Activated CD4-positive, alpha-beta T cell treated with anti-CD3 and anti-CD28 coated beads, Interleukin-2, Interleukin-4, amounts not matched to agents 100 ng/mL and 50 ng/mL, durations not matched to agents 16 hours and 8 hours (primary cell): ENCODE measurements at places on chromosomes 3 and 15.
A peak's percentile ranks its signal among the peaks of the same experiment; 100 is the strongest.

DNA sequence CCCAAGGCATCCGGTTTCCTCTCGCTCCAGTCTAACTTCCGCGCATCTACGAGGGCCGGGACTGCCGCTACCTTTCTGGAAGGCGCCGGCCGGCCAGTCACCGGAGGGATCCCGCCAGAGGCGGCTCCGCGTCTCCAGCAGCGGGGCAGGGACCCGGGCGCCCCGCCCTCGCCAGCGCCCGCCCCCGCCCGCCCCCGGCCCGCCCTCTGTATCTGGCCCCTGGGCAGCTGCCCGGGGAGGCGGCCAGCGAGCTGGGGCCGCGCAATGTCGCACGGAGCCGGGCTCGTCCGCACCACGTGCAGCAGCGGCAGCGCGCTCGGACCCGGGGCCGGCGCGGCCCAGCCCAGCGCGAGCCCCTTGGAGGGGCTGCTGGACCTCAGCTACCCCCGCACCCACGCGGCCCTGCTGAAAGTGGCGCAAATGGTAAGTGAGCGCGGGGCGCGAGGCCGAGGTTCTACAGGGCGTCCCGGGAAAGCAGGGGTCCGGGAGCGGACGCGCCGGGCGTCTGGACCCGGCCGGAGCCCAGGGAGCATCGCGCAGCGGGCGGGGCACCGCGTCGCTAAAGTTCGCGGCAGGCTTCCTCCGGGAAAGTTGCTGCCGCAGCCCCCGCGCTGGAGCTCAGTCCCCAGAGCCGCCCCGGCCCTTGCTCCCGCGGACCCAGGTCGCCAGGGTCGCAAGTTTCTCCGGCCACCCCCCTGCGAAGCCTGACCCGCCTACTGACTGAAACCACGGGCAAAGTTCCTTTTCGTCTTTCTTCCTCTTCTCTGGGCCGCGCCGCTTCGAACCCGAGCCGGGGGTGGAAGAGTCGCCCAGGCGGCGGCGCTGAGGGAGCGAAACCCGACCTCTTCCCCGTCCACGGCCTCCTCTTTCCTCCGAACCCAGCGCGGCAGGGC lies at the start of gene CMTM7:
CMTM7 (plus strand) TSS at position 211 of the 893 bp plus-strand sequence; CDS start at position 265, 54 bp downstream.
- DNase-seq: peak; percentile 65

DNA sequence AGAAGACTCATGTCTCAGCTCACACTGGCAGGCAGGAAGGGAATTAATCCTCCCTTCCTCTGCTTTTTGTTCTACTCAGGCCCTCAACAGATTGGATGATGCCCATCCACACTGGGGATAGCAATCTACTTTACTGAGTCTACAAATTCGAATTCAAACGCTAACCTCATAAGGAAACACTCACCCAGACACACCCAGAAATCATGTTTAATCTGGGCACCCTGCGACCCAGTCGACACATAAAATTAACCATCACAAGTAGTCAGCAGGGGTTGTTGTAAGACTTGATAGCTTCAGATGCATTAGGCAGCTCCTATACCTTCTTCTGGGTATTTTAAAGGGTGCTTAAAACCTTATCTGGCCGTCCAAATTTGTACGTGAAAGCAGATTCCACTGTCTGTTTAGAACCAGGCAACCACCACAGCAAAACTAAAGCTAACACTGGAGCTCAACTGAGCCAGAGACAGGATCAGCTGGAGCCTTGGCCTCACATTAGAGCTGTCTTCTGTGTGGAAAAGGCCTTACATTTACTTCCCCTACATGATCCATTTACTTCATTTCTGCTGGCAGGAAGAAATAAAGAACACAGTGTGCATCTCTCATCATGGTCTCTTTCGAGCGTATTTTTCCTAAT lies 407.3 kb upstream of the PPP2R3A start:
- no peak for DNase-seq

- no peak for DNase-seq
Observed at GRCh38 chr3:156050918-156051317, 69.5 kb upstream of the KCNAB1 start.

DNA sequence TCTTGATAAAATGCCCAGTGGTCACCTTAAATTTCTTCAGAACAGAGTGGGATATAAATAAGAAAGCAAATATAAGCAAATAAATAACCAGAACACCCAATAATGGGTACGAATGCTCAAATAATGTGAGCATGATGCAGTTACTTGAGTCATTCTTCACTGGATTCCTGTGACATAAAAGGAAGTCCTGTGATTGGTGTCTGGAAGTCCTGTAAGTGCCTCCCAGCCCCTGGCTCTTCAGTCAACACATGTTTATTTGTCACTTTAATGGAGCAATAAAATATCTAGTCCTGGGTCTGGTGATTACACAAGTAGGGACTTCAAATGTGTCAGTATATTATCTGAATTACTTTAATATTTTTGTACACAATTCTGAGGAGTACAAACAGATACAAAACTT lies 30.4 kb downstream of the TMEM212 start:
- no peak for DNase-seq

GRCh38 chr3:16482194-16482769 lies 31.2 kb downstream of the RFTN1 start:
- DNase-seq: no peak

DNA sequence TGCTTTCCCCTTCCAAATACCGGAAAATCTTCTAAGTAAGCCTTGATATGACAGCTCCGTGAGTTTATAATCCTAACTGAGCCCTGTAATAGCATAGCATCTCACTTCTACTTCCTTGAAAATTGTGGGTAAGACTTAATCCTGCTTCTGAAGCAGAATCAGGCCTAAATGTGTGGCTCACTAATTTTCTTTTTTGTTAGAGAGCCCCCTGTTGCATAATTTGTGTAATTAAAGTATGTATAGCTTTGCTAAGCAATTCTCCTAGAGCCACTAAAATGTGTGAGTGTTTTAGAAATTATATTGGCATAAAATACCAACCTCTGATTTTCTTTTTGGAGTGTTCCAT lies 304.4 kb downstream of the FGF12 start:
- DNase-seq: no peak

DNA sequence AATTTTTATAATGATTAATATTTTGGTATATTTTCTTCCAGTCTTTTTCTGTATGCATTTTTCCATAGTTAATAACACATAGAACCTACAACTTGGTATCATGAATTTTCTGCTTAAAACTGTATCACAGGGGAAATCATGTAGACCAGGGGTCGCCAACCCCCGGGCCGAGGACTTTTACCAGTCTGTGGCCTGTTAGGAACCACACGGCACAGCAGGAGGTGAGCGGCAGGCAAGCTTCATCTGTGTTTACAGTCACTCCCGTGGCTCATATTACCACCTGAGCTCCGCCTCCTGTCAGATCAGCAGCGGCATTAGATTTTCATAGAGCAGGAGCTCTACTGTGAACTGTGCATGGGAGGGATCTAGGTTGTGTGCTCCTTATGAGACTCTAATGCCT lies 54.7 kb downstream of the RPL22L1 start:
- DNase-seq: no peak

DNA sequence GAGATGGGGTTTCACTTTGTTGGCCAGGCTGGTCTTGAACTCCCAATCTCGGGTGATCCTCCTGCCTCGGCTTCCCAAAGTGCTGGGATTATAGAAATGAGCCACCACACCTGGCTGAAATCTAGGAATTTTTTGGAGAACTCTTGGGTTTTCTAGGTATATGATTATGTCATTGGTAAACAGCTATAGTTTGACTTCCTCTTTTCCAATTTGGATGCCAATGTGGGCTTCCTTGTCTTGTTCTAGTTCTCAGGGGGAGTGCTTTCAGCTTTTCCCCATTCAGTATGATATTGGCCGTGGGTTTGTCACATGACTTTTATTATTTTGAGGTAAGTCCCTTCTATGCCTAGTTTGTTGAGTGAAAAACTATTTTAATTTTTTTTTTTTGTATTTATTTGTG lies 17.9 kb downstream of the KCNMB3 start:
- no peak for DNase-seq

GRCh38 chr15:87871731-87872320 lies 384.7 kb downstream of the NTRK3 start:
- no peak for DNase-seq

DNA sequence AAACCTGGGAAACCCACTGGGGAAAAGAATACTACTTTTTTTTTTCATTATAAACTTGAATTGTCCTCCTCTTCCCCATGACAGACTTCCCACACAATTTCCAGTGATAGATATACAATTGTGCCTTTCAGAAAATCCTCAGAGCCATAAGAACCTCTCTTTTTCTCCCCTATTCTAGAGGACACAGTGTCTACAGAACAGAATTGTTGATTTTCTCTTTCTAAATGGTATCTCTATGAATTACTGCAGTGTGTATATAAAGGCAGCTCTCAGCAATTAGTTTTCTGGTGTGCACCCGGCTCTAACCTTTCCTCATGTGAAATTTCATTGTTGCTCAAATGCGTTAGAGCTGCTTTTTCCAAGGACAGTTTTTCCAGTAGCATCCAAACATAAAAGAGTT lies 430.1 kb downstream of the TUSC7 start:
- DNase-seq: no peak

- DNase-seq: no peak
Observed at GRCh38 chr3:141274411-141275031, 42.9 kb downstream of the PXYLP1 start.

DNA sequence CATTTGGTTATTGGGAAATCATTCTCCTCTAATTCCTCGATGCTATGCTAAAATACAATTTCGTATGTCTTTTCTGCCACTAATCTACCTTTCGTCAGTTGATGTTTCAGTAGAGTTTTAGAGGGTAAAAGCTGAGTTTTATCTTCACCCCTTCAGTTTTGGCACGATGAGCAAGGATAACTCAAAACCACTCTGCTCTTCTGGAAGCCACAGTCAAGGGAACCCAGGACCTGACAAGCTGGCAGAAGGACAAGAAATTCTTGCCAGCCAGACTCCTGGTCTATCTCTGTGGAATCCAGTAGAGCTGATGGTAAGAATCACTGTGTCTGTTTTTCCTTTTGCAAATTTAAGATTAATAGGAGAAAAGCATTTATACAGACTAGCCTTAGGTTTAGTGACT lies 414.4 kb upstream of the LRRC3B start:
- no peak for DNase-seq

DNA sequence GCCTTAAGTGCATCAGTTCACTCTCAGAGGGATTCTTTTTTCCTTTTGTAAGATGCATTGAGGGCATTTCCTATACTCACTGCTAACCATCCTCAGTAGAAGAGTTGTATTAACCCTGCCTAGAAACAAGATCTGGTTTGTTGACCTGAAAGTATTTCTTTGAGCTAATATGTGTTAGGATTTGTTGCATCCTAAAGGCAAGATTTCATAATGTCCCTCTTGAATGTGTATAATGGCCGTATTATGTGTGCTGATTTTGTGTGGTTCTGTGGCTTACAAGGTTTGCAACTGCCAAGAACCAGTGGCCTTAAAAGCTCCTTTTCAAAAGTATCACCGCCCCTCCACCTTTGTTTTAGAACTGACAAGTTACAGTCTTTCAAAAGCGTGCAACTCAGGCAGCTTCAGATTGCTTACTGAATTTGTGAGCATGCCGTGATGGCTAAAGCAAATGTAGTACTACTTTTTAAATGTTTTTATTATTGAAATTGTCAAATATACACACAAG lies 182.0 kb upstream of the BHLHE40 start:
- no peak for DNase-seq

- no peak for DNase-seq
Observed at GRCh38 chr3:196311-197148, at the start of gene CHL1. TSS of gene CHL1 (plus strand) at chr3:196763. CDS start at chr3:319777, 123,014 bp downstream.

- no peak for DNase-seq
Observed at GRCh38 chr3:9945358-9945757, 6.8 kb downstream of the PRRT3 start.

DNA sequence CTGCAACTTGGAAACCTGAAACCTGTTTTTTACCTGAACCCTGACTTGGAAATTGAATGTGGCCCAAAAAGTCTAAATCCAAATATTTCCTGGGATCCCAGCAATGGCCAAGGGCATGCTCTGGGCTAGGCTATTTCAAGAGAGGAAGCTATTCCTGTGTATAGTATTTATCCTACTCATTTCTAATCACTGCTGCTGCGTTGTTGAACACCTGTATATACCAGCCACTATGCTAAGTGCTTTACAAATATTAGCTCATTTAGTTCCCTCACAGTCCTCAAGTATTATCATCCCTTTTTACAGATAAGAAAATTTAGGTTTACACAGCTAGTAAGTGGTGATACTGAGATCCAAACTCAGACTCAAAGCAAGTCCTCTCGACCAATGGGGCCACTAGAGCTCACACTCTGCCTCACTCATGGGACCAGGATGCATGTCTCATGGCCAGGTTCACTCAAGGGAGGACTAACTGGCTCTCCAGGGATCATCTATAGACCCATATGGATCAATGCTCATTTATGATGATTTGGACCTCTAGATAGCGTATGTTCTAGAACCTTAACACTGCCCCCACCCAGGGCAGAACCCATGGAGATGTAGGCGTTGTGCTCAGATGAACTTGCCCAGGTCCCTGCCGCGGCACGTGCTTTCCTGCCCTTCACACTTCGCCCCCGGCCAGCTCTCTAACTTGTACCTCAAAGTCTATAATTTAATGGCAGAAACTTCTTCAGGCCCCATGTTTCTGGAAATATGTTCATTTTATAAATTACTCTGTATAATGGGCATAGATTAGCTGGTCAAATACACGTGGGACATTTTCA lies 2.6 kb upstream of the CCR4 start:
- DNase-seq: no peak

- no peak for DNase-seq
Observed at GRCh38 chr3:22704571-22705354, 498.4 kb upstream of the UBE2E2 start.

DNA sequence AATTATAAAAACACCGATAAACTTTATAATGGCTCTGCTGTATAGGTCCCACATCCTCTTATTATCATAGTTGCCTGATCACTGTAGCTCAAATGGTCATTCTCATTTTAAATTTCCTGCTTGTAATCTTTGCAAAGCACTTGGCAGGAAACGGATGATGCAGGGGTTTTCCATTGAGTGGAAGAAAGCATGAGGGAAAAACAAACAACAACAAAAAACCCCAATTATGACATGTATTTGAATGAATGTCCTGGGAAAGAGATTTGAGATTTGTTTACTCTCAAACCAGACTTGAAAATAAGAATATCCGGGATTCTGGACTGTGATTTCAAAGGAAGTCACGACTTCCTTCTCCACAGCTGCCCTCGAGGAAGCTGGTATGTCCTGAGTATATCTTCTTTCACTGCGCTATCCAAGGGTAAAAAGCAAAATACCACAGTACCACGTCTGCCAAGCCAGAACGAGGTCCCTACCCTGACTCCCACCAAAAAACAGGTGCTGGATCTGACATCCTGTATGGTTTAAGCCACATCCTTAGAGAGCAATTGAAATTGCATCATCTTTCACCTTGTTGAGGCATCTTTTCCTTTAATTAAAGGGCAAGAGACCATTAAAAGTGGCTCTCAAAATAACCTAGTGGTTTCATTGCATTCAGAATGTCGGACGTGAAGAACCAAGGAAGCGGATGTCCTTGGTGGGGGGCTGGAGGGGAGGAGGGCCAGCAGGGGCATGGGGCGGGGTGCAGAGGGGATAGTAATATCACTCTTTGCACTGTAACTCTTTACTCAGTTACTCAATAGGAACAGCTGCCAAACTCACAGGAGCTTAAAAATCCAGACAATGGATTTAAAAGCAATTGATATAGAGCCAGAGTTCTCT lies 13.5 kb upstream of the TIPIN start:
- DNase-seq: peak; percentile 70
